Muscle of leg (tissue), 16 donors: ENCODE measurements at places on chromosomes 2 and 18. TPM values are rescaled to one million over a fixed set of nuclear protein-coding genes. Genes with fewer than 3 reads are reported as not detected.

The DNAH7 gene
- 0.31 TPM for total RNA-seq

The CD207 gene
- total RNA-seq, result 0.13 TPM

The KIF1A gene
- 7.3 TPM for total RNA-seq

The CYP1B1 gene
- 2.7 TPM for total RNA-seq

The FIGN gene
- total RNA-seq, result 0.53 TPM

The DNAJB2 gene
- 52.6 TPM for total RNA-seq

The IL1R2 gene
- 0.18 TPM for total RNA-seq

The KCNG2 gene
- 0.44 TPM for total RNA-seq

The AFF3 gene
- total RNA-seq, result 7.2 TPM

The ANKRD30BL gene
- total RNA-seq, result 0.22 TPM

The FER1L5 gene
- total RNA-seq, result 0.98 TPM

The MYO3B gene
- 0.27 TPM for total RNA-seq

The EEF1B2 gene
- 980 TPM for total RNA-seq

The FAM161A gene
- total RNA-seq, result 5.3 TPM

The CFC1 gene
- not detected for total RNA-seq

DNA sequence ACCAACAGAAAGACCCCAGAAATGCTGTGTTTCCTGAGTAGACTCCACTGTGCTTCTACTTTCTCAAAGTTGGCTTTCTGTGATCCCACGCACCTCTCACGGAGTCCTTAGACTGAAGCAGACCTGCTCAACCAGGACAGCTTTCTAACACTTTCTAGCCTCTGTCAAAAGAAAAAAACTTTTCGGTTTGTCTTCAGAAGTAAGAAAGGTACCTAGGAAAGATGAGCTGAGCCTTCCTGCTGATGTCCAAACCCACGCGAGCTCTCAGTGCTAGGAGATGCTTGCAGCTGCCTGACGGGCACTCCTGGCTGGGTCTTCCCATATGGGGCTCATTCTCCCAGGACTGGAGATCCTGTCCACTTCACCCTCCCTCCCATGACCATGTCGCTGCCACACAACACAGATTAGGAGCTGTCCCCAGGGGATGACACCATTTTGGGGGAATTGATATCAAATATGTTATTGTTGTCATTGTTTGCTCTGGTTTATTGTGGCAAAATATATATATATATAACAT lies 49.2 kb upstream of the DAPL1 start:
- no peaks in the 10 kb centered on the region for H3K27me3 ChIP-seq
- DNase-seq, result no peak
- H3K4me3 ChIP-seq, result no peak overlapping the region
- peaks cover 9% of the 10 kb centered on the region for H3K4me1 ChIP-seq
- peak overlapping the region; percentile 37 for H3K27ac ChIP-seq

DNA sequence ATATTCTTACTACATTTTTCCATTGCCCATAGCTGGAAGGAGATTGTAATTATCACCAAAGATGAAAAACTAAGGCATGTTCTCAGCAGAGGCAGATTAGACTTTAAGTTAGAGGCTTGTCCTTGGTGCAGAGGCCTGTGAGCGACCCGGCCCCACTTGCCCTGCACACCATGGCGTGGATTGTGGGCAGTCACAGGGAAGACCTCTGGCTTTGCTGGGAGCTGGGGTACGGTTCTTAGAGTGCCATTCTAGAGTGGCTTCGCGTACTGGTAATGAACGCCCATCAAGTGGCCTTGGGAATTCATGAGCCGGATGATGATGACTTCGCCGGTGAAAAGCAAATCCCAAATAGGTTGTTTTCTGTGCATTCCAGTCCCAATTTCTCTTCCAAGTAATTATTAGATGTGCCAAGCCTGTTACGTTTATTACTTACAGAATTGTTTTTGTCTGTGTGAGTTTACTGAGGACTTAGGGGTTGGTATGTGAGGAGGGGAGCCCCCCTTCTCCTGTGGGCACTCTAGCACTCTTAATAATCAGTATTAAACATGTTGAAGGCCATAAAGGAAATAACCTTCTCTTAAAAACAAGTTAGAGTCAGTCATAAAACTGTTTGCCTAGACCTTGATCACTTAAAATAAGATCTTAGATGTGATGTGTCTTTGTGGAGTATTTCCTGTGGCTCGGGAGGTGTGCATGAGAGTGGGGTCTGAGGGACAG lies 90.6 kb downstream of the LDLRAD4 start:
- H3K27ac ChIP-seq, result no peak overlapping the region
- no peak for DNase-seq
- no peak overlapping the region for H3K4me3 ChIP-seq
- H3K36me3 ChIP-seq, result no peaks in the 10 kb centered on the region

DNA sequence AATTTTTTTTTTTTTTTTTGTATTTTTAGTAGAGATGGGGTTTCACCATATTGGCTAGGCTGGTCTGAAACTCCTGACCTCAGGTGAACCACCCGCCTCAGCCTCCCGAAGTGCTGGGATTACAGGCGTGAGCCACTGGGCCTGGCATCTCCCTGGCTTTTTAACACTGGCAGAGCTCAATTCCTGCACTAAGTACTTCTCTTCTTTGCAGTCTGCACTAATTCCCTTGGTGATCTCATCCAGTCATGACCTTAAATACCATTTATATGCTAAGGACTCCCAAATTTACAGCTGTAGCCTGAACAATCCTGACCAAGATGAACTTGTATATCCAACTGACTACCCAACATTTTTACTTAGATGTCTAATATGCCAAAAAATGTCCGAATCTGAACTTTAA lies 10.2 kb downstream of the PREPL start:
- DNase-seq, result no peak
- H3K27me3 ChIP-seq, result no peaks in the 10 kb centered on the region
- no peaks in the 10 kb centered on the region for H3K36me3 ChIP-seq
- H3K4me1 ChIP-seq, result no peaks in the 10 kb centered on the region

- H3K36me3 ChIP-seq, result no peaks in the 10 kb centered on the region
- no peaks in the 10 kb centered on the region for H3K4me1 ChIP-seq
- peaks cover 10% of the 10 kb centered on the region for H3K27me3 ChIP-seq
Measured at GRCh38 chr2:23460228-23460627, 75.2 kb downstream of the KLHL29 start.

- no peak overlapping the region for H3K27ac ChIP-seq
- H3K36me3 ChIP-seq, result no peaks in the 10 kb centered on the region
- no peak for DNase-seq
Measured at GRCh38 chr2:21972586-21972985, 848.8 kb downstream of the TDRD15 start.

GRCh38 chr18:76434452-76434851 lies 60.6 kb downstream of the ZNF516 start:
- DNase-seq, result no peak
- no peak overlapping the region for H3K27ac ChIP-seq
- peaks cover 39% of the 10 kb centered on the region for H3K36me3 ChIP-seq
- peaks cover 8% of the 10 kb centered on the region for H3K4me1 ChIP-seq
- H3K4me3 ChIP-seq, result no peak overlapping the region

DNA sequence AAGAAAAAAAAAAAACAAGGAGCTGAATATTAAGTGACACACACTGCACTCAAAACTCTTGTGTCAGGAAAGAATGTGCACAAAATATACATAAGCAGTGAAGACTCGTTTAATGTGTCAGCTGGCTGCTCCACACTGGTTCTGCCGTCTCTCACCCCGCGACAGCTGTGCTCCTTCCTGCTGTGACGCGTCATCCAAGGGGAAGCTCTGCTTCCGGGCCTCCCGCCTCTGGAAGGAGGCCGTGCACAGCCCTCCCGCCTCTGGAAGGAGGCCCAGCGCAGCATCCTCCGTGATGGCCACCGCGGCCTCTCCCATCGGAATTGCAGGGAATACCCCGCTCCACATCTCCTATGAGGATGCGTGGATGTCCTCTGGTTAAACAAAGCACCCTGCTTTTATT lies 151.0 kb downstream of the HDAC4 start:
- no peak overlapping the region for H3K4me3 ChIP-seq
- H3K4me1 ChIP-seq, result peaks cover 55% of the 10 kb centered on the region
- H3K27ac ChIP-seq, result peak overlapping the region; percentile 69

DNA sequence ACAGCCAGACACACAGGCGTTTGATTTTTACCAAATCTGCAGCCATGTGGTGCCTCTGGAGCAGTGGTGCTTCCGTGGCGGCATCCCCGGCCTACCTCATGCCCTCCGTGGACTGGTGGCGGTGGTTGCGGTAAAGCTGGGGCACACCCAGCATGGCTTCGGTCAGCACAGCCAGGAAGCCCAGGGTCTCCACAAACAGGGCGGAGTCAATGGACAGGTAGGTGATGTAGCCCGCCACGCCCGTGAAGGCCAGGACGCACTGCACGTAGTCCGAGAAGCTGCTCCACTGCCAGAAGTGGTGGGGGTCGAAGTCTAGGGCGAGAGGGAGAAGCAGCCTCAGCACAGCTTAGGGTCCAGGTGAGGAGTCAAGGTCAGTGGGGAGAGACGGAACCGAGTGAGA lies 32.4 kb downstream of the SLC66A2 start:
- peaks cover 3% of the 10 kb centered on the region for H3K4me1 ChIP-seq
- no peaks in the 10 kb centered on the region for H3K27me3 ChIP-seq
- no peak overlapping the region for H3K4me3 ChIP-seq

- peaks cover 17% of the 10 kb centered on the region for H3K4me1 ChIP-seq
- no peak overlapping the region for H3K4me3 ChIP-seq
- H3K36me3 ChIP-seq, result peaks cover 28% of the 10 kb centered on the region
- H3K27me3 ChIP-seq, result no peaks in the 10 kb centered on the region
- H3K27ac ChIP-seq, result no peak overlapping the region
Measured at GRCh38 chr18:79493211-79493800, 97.6 kb downstream of the NFATC1 start.

- H3K27me3 ChIP-seq, result peaks cover 21% of the 10 kb centered on the region
- DNase-seq, result peak; percentile 68
- H3K4me3 ChIP-seq, result no peak overlapping the region
- no peaks in the 10 kb centered on the region for H3K36me3 ChIP-seq
- H3K27ac ChIP-seq, result no peak overlapping the region
- H3K4me1 ChIP-seq, result peaks cover 11% of the 10 kb centered on the region
Measured at GRCh38 chr2:72883356-72883962, 3.7 kb upstream of the SPR start.

DNA sequence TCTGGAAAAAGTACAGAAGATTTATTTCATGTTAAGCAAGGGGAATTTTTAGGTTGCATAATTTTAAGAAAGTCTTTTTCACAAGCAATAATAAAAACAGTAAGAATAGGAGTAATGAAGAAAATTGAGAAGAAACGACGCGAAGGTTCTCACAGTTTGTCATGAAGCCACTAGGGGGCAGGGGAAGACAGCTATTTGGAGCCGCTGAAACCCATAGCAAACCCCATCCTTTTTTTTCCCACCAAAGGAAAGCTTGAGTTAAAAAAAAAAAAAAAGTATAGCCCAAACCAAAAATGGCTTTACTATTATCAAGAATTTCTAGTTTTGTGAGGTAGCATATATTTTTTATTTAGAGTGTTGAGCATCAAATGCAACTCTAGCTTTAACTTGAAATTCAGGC lies 300.9 kb downstream of the PHLPP1 start:
- no peaks in the 10 kb centered on the region for H3K36me3 ChIP-seq
- no peaks in the 10 kb centered on the region for H3K4me1 ChIP-seq
- no peak overlapping the region for H3K4me3 ChIP-seq
- DNase-seq, result peak; percentile 87
- no peak overlapping the region for H3K27ac ChIP-seq

DNA sequence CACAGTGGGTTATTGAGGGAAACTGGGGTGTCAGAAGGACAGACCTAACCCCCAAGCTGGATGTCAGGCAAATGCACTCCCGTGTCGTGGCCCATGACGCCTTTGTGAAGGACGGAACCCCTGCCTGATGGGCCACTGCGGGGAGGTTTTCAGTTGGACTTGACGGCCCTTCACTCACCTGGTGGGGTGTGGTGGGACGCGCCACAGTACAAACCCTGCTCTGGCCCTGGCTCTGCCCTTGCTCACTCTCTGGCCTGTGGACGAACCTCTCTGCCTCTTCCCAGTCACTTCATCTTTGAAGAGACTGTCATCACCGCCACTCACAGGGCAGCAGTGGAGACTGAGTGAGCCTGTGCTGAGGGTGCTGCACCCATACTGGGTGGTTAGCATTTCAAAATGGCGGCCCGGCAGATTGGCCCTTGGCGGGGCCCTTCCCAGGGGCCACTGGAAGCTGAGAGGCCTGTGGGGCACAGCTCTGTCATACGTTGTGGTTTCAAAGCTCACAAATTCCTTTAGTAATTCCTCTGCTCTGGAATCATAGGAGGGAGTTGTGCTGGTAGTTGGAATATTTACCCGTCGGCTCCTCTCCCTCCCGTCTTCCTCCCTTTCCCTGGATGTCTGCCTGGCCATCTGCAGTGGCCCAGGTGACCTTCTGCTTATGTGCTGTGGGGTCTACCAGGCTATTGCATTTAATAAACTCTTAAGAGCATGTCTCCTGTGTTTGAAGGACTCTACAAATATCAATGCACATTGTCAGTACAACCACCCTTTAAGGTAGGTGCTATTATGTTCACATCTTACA lies 200.6 kb downstream of the CTIF start:
- H3K27ac ChIP-seq, result no peak overlapping the region
- no peaks in the 10 kb centered on the region for H3K27me3 ChIP-seq
- H3K4me3 ChIP-seq, result no peak overlapping the region
- H3K36me3 ChIP-seq, result no peaks in the 10 kb centered on the region
- no peak for DNase-seq
- H3K4me1 ChIP-seq, result peaks cover 49% of the 10 kb centered on the region

GRCh38 chr18:5104246-5104645 lies 92.8 kb downstream of the AKAIN1 start:
- no peaks in the 10 kb centered on the region for H3K27me3 ChIP-seq
- DNase-seq, result no peak
- H3K36me3 ChIP-seq, result no peaks in the 10 kb centered on the region
- H3K4me1 ChIP-seq, result no peaks in the 10 kb centered on the region
- no peak overlapping the region for H3K27ac ChIP-seq
- no peak overlapping the region for H3K4me3 ChIP-seq

GRCh38 chr2:20737505-20737904 lies 70.6 kb downstream of the GDF7 start:
- H3K36me3 ChIP-seq, result no peaks in the 10 kb centered on the region
- no peak overlapping the region for H3K27ac ChIP-seq
- DNase-seq, result peak; percentile 5
- H3K4me3 ChIP-seq, result no peak overlapping the region
- no peaks in the 10 kb centered on the region for H3K27me3 ChIP-seq

DNA sequence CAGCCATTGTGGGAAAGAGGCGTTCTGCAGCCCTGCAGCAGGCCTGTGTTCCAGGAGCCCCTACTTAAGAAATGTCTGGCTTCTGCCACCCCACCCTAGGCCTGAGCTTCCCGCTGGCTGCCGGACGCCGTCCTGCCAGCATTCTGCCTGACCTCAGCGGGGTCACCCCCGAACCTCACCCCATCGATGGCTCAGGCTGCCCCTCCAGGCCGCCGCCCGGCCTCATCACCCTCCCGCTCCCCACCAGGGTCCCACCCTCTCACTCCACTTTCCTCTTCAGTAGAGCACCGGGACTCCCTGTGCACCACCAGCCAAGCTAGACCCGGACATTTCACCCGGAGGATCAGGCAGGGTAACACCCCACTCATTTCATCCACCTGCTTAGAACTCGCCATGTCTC lies 73.6 kb upstream of the SALL3 start:
- H3K4me1 ChIP-seq, result no peaks in the 10 kb centered on the region
- peaks cover 8% of the 10 kb centered on the region for H3K27me3 ChIP-seq
- no peak overlapping the region for H3K27ac ChIP-seq
- H3K36me3 ChIP-seq, result no peaks in the 10 kb centered on the region
- no peak for DNase-seq

- no peaks in the 10 kb centered on the region for H3K4me1 ChIP-seq
- H3K4me3 ChIP-seq, result no peak overlapping the region
- H3K27ac ChIP-seq, result no peak overlapping the region
- peaks cover 2% of the 10 kb centered on the region for H3K27me3 ChIP-seq
- peak; percentile 27 for DNase-seq
Measured at GRCh38 chr2:73257425-73258125, 23.5 kb downstream of the CCT7 start.

- no peak for DNase-seq
- no peaks in the 10 kb centered on the region for H3K36me3 ChIP-seq
- no peak overlapping the region for H3K4me3 ChIP-seq
Measured at GRCh38 chr18:47285456-47285855, 34.0 kb upstream of the SKOR2 start.

GRCh38 chr18:28208268-28208667 lies 31.3 kb upstream of the CDH2 start:
- no peak overlapping the region for H3K27ac ChIP-seq
- no peaks in the 10 kb centered on the region for H3K27me3 ChIP-seq
- DNase-seq, result no peak
- no peaks in the 10 kb centered on the region for H3K36me3 ChIP-seq
